Esophagus (tissue), 2 donors: ENCODE measurements at places on chromosomes 11 and 22. TPM values are rescaled to one million over a fixed set of nuclear protein-coding genes. Genes with fewer than 3 reads are reported as not detected.

The FLRT1 gene
- polyA plus RNA-seq, result 0.08 TPM

The MAJIN gene
- polyA plus RNA-seq, result not detected

The WNT11 gene
- 0.25 TPM for polyA plus RNA-seq

The ZFTA gene
- polyA plus RNA-seq, result 3.3 TPM

The PARVG gene
- polyA plus RNA-seq, result 3.1 TPM

The CST6 gene
- 36.1 TPM for polyA plus RNA-seq

The MRGPRX3 gene
- 0.33 TPM for polyA plus RNA-seq

The NPAS4 gene
- polyA plus RNA-seq, result 0.16 TPM

The TYR gene
- polyA plus RNA-seq, result not detected

The CREB3L1 gene
- polyA plus RNA-seq, result 0.60 TPM

The POU2AF3 gene
- polyA plus RNA-seq, result 4.0 TPM

The OR5T3 gene
- not detected for polyA plus RNA-seq

The MPPED2 gene
- 0.58 TPM for polyA plus RNA-seq

The EHF gene
- polyA plus RNA-seq, result 115 TPM

The CHRNA10 gene
- 0.66 TPM for polyA plus RNA-seq

The TRIM34 gene
- 2.5 TPM for polyA plus RNA-seq

The DEFB131B gene
- polyA plus RNA-seq, result not detected

The CLTCL1 gene
- polyA plus RNA-seq, result 4.0 TPM

The XKR3 gene
- not detected for polyA plus RNA-seq

The NECTIN1 gene
- 89.9 TPM for polyA plus RNA-seq

The PATE4 gene
- polyA plus RNA-seq, result not detected

The GNG3 gene
- 0.04 TPM for polyA plus RNA-seq

The LARGE1 gene
- polyA plus RNA-seq, result 2.5 TPM

The MAP6 gene
- polyA plus RNA-seq, result 1.6 TPM

The DDIAS gene
- 0.92 TPM for polyA plus RNA-seq

The SCN2B gene
- 0.19 TPM for polyA plus RNA-seq

The ELFN2 gene
- polyA plus RNA-seq, result 0.02 TPM

The ACRV1 gene
- not detected for polyA plus RNA-seq

The UPK3A gene
- polyA plus RNA-seq, result not detected

The CD248 gene
- 1.4 TPM for polyA plus RNA-seq

The ZNRD2 gene
- 38.9 TPM for polyA plus RNA-seq

The TTLL12 gene
- polyA plus RNA-seq, result 79.5 TPM

The GAS2L1 gene
- 24.3 TPM for polyA plus RNA-seq

The OR56B4 gene
- polyA plus RNA-seq, result not detected

The KDM4D gene
- 0.31 TPM for polyA plus RNA-seq

The LIMK2 gene
- polyA plus RNA-seq, result 43.5 TPM

The RASGRP2 gene
- polyA plus RNA-seq, result 13.0 TPM

The OSM gene
- 0.63 TPM for polyA plus RNA-seq
